ENCODE measurements at places on chromosomes 5 and 9.

DNA sequence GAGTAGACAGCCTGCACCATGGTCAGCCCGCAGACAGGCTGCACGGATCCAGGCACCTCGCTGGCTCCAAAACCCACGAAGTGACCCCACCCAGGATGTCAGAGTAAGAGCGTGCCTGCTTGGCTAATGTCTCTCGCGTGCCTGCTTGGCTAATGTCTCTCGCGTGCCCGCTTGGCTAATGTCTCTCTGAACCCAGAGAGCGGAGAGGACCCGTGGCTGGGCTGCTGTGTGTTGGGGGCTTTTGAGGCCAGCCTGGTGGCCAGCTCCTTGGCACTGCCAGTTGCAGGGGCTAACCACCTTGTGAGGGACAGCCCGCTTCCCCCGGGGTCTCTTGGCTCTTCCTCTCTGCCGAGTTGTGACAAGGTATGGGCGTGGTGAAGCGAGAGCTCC is 8.9 kb upstream of the RXRA start:
- no peak for DNase-seq

- peak; percentile 16 for DNase-seq
These were observed 178.4 kb downstream of the PAX5 start for GRCh38 chr9:36855448-36856315.

DNA sequence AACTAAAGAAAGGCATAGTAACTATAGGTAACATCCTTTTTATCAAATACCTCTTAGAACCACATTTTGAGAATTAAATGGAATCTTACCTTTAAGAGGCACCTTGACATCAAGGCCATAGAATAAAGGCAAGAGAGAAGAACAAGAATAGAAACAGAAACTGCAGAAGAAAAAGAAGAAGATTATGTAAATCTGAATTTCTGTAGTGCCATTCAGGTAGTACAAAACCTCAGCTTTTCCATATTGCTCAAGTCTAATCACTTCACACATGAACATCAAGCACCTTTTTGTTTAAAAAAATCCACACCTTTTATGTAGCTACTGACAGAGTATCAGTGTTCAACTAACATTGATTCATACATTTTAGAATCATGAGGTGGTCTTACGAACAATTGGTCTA is 91.8 kb upstream of the DPYSL3 start:
- DNase-seq: no peak

DNA sequence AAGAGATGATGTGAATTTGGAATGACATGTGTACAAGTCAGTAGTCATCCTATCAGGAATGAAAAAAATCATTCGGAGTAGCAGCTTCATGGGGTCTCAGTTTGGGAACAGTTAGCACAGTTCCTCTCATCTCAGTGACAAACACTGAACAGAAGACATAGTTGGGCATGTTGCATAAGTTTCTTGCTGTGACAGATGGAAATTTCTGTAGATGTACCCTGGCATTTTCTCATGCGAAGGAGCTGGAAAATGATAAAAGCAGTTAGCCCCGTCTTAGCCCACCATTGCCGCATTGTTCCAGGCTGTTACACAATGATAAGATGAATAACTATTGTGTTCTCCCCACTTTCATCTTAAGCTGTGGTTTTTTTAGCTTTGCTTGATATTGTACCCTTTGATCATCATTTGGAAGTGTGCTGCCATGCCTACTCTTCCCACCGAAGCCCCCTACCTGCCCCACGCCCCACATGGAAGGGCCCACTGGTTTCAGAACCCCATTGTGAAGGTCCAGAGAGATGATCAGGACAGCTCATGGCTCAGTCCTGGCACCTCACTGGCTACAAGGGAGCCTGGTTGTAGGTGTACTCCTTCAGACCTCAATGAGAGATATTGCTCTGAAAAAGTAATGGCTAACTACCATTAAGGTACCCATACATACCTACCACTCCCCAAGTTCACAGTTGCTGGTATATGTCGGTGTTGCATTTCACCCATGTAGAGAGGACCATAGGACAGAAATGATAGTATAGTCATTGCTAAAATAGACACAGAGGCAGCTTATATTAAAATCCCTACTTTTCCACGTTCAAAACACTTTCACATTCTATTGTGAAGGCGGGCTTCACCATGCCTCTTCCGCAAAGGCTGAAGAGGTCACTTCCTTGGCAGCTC is 38.8 kb downstream of the SFXN1 start:
- no peak for DNase-seq

- no peak for DNase-seq
These were observed 90.7 kb upstream of the PARP8 start for GRCh38 chr5:50575740-50576139.

- DNase-seq: no peak
These were observed 138.4 kb upstream of the RPS23 start for GRCh38 chr5:82416512-82416911.

- no peak for DNase-seq
These were observed 1271.6 kb downstream of the PTPRD start for GRCh38 chr9:9341203-9341602.

DNA sequence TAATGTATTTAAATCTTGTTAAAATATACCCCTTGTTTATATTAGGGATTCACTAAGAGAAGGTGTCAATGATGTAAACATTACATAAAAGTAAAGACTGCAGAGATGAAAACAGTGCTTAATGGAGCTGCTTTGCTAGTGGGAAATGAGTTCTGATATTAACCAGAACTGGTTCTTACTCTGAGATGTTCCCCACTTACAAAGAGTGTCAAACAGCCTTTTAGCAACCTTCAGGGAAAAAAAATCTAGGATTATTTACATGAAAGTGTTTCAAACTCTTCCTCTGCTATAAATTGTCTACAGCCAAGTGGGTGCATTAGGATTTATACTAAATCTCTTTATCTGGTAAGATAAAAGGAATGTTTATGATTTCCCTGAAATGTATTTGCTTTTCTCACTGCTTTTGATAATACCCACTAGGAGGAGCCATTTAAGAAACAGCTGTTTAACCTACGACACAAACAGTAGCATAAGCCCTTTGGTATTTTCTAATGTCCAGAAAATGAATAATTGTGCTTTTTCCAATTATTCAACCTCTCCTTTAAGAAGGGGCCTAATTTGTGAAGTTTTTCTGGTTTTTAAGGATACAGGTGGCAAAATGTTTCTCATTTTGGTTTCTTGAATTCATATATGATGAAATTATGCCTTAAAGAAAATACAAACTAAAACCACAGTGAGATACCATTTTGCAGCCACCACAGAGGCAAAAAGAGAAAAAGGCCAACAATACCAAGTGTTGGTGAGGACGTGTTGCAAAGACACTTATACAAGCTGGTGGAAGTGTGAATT is 186.3 kb downstream of the TLE4 start:
- DNase-seq: no peak

DNA sequence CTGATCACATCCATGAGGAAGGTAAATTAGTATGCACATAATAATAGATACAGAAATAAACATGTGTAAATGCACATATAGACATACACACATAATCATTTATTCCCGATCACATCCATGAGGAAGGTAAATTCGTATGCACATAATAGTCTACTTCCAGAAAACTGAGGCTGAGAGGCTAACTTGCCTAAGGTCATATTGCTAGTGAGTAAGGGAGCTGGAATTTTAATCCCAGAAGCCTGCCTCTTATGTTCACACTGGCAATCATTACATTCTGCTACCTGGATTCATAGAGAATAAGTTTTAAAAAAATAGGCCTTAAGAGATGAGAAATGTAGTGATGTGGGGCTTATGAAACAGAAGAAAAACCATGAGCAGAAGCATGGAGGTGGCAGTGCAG is 716.3 kb downstream of the BRINP1 start:
- DNase-seq: no peak

GRCh38 chr9:88272986-88273385 is 115.3 kb upstream of the SPIN1 start:
- DNase-seq: no peak

- no peak for DNase-seq
These were observed 936.6 kb downstream of the NR2F1-AS1 start for GRCh38 chr5:92644266-92644886.

DNA sequence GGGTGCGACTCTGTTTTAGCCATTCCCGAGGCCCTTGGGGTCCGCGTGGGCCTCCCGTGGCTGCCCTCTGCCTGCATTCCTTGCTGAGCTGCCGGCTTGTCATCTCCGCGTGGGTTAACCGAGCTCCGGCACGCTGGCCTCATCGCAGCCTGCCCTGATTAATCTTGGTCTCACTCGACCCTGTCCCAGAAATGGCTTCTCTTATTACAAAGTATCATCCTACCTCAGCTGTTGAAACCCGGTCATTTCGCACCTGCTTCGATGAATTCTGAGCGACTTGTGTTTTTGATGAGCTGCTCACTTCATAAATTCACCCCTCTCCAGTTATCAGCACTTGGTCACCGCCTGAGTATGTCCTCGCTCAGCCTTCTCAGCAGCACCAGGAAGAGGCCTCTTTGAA is 123.5 kb upstream of the EGFLAM start:
- no peak for DNase-seq

- no peak for DNase-seq
These were observed 129.7 kb upstream of the OTULINL start for GRCh38 chr5:14451871-14452270.

- no peak for DNase-seq
These were observed 94.9 kb upstream of the NMUR2 start for GRCh38 chr5:152499814-152500535.

DNA sequence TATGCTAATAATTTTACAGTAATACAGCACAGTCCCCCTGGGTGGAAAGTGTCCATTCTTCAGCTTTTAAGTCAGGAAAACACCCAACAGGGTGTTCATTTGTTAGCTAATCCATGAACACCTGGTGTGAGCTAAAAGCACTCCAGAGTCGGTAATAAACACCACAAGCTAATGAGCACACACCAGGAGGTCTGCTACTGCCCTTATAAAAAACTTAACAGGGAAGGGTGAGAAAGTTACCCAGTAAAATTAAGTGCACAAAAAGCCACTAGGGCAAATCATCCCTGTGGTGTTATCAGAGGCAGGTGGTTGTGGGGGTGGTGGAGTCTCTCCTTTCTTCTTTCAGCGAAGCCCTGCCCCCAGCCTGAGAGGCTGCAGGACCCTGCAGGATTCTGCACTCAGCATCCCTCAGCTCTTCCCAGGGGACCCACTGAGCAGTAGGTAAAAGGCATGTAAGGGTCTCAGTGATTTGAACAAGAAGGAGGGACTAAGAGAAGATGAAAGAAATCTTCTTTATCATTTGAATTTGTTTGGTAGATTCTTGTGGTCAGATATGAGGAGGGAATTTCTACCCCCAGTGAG is 14.4 kb downstream of the GDNF start:
- DNase-seq: no peak

DNA sequence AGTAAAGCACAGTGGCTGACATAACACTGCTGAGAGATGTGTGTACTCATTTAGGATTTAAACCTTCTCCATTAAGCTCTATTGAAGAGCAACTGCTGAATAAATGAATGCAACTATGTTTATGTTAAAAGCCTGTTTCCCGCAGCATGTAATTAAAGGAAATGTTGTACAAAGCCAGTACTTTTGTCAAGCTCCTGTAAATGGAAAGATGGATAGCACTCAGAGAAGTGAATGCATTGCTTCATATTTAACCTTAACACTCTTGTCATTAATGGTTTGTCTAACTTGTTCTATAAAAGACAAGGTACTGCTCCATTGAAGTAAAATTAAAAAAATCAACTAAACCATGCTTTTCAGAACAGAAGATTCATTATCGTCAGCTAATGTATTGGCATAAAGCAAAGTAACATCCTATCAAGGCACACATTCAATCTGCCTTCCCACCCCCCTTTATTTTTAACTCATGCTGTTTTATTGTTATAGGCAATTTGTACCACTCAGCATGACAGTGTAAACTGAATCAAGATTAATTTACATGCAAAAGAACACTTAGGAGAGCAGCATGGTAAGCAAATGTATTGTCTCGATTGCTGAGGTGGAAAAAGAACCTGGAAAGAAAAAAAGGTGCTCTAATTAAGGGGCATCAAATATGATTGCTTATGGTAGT is 240.9 kb upstream of the TBCA start:
- DNase-seq: no peak

DNA sequence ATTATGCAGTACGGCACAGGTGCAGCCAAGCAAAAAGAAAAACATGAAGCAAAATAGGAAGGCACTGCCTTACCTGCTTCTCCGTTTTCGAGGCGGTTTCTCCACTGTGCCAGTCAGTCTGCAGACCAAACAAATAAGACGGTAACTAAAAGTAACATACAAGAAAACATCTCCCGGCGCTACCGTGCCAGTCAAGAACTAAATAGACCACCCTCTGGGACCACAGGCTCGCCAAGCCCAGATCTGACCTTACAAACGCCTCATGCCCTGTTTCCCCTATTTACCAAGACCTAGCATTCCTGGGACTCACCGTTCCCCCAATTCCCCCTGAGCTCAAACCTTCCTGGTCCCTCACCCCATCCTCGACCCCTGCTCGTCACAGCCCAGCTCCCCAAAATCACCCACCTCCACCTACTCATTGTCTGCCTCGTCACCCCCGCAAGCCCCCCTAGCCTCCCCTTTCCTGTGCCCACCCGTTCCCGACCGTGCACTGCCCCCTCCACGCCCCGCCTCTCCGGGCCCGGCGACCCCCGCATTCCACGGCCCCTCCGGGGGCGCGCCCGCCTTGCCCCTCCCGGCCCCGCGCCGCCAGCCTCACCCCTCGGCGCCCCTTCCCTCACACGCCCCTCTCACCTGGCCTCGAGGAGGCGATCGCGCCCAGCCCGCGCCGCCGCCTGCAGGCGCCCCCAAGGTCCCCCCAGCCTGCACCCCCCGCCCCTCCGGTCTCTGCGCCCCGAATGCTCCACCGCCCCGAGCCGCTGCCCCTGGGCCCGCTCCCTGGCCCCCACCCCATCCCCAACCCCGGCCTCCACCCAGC is 560 bp downstream of the SCAI start:
- peak; percentile 2 for DNase-seq

DNA sequence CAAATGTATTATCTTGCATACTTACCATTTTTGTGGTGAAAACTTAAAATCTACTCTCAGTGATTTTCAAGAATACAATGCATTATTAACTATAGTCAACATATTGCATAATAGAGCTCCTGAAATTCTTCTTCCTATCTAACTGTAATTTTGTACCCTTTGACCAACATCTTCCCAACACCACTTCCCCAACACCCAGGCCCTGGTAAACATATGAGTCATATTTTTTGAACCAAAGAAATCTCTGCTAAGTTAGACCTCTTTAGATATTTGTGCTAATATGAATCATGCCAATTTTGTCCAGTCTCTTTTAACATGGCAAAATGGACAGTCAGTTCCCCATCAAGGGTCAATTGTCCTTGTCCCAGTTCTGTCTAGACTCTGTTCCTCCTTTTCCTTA is 18.5 kb upstream of the RGS7BP start:
- no peak for DNase-seq

DNA sequence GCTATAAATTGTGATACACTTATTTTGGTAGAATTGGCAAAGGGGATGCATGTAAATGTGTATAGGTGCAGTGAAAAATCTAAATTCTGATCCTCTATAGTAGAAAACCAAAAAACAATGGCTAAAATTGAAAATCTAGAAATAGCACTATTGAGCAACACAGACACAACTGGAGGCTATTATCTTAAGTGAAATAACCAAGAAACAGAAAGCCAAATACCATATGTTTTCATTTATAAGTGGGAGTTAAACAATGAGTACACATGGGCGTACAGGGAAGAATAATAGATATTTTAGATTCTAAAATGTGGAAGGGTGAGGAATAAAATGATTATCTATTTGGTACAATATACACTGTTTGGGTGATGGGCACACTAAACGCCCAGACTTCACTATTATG is 183.2 kb upstream of the TUSC1 start:
- no peak for DNase-seq
